ENCODE measurements at places on chromosomes 11 and 22. TPM values are rescaled to one million over a fixed set of nuclear protein-coding genes. Genes with fewer than 3 reads are reported as not detected.
A peak's percentile ranks its signal among the peaks of the same experiment; 100 is the strongest.

GRCh38 chr22:46701262-46701661, 36.8 kb downstream of the CERK start:
- no peak for ATAC-seq

- ATAC-seq, result no peak
Measured at GRCh38 chr11:95886462-95886861, 37.4 kb downstream of the MTMR2 start.

DNA sequence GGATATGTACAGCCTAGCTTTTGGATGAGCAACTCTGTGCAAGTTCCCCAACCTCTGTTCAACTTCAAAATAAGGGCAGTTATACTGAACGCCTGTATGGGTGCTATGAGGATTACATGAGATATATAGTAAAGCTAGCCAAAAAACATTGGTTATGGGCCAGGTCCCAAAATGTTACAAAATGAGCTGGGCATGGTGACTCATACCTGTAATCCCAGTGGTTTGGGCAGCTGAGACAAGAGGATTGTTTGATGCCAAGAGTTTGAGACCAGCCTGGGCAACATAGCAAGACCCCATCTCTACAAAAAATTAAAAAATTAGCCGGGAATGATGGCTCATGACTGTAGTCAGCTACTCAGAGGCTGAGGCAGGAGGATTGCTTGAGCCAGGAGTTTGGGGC, 118.4 kb downstream of the TEAD1 start:
- no peak for ATAC-seq

- ATAC-seq, result no peak
Measured at GRCh38 chr11:78266451-78266850, 77.7 kb downstream of the USP35 start.

DNA sequence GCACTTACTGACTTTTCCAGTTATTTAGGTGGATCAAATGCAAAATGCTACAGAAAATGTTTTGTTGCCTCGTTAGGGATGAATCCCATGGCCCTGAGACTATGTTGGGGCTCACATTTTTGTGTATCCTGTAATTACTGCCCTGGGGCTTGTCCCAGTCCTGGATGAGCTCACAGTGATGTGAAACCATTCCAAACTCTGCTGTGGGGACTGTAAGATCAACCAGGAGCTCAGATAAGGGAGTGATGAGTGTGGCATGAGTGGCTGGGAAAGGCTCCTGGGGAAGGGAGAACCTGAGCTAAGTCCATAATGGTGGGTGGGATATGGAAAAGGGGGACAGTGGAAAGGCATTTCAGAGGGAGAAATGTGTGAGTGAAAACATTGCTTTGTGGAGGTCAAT, 54.0 kb downstream of the SLC5A1 start:
- ATAC-seq, result no peak

- ATAC-seq, result no peak
Measured at GRCh38 chr11:93747122-93747521, 5.7 kb downstream of the C11orf54 start.

DNA sequence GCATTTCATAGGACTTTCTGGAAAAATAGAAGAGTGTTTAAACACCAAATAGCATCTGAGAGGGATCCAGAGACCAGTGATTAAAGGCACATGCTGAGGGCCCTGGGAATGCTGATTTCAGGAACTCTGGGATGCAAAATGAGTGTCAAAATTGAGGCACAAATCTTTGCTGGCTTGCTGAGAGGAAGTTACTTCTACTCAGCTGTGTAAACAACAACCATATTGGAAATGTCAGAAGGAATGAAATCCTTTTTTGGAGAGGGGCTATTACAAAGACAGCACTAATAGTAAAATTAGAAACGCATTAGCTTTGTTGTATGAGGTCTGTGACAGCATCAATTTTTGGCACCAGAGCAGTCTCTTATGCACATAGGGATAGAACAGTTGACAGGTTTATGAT, 267.8 kb upstream of the RAG2 start:
- no peak for ATAC-seq

DNA sequence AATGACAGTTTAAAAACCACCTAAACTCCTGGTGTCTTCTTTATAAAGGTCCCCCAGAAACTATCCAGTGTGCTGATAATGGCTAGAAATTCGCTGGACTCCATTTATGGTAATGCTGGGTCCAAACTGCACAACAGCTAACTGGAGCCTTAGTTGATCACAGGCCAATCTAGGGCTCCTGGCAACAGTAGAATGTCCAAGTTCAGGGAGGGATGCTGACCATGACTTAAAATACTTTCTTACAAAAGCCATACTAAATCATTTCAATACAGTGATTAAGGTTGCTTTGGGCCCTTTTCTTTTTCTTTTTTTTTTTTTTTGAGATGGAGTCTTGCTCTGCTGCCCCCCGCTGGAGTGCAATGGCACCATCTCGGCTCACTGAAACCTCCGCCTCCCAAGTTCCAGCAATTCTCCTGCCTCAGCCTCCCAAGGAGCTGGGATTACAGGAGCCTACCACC, 14.5 kb upstream of the GAB2 start:
- peak; percentile 32 for ATAC-seq

GRCh38 chr11:120182790-120183491, 27.9 kb upstream of the OAF start:
- ATAC-seq, result no peak

GRCh38 chr22:31977141-31977841, 33.0 kb downstream of the YWHAH start:
- peak; percentile 99 for ATAC-seq

DNA sequence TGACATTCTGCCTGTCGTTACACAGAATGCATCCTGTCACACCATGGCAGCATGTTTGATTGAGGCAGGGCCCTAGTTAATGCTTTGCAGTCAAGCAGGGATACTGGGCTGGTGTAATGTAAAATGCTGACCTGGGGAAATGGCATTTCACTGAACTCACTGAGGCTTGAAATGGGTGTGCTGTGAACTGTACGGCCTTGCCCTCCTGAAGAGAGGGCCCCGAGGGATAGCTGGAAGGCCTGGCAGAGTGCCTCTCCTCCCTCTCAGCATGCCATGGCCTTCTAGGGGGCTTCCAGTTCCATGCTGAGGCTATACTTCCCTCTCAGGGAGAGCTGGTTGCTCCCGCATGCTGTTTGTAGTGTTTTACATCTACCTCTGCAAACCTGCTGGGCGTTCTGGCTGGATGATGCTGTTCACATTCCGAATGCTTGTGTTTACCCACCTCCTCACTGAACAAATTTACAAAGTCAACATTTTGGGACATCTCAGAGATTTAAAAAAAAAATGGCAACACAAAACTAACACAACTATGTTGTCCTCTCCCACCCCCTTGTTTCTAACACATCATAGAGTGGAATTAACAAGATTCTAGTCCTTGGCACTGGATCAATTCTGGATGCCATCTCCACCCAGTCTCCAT, 416.7 kb upstream of the CADM1 start:
- peak; percentile 42 for ATAC-seq

GRCh38 chr11:133520707-133521106, 11.6 kb downstream of the OPCML start:
- no peak for ATAC-seq

The APOL3 gene
- 0.23 TPM for total RNA-seq

Data from motor neuron (in vitro differentiated cells).